ENCODE measurements at places on chromosomes 1 and 21.

DNA sequence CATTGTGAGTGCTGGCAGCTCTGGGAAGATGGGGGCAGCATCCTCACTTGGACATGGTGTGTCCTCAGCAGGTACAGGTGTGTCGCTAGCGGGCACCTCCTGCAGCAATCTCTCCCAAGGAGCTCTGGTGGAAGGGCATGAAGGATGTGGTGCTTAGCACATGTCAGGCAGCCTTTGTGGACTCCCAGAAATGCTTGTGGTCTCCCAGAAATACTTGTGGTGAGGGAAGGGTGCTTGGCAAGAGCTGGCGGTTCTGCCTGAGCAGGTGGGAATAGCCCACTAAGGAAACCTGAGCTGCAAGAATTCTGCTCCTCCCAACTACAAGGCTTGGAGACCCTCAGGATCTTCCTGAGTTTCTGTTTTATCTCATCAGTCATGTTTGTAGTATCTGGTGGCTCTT is 371.6 kb downstream of the PRDM2 start:
- no peak for DNase-seq

- DNase-seq: no peak
Observed at GRCh38 chr1:44424747-44425146, 19.7 kb downstream of the RNF220 start.

- DNase-seq: no peak
Observed at GRCh38 chr1:147273409-147274336, 31.2 kb downstream of the CHD1L start.

GRCh38 chr21:26933448-26933847 is 33.4 kb downstream of the ADAMTS5 start:
- no peak for DNase-seq

DNA sequence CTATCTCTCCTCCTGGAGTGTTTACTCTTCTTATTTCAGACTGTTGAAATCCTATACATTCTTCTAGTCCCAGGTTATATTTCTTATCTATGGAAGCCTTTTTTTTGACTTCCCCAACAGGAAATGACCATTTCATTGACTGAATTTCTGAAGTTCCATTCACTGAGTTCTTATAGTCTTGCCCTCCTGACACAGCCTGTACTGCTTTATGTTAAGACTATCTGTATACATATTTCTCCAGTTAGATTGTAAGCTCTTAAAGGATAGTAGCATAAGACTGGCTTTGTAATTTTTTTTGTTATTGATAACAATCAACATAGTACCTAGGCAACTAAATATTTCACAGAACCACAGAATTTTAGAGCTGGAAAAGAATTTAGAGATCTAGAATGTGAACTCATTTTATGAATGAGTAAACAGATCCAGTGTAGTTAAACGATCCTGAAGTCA is 14.9 kb upstream of the MACF1 start:
- DNase-seq: no peak

DNA sequence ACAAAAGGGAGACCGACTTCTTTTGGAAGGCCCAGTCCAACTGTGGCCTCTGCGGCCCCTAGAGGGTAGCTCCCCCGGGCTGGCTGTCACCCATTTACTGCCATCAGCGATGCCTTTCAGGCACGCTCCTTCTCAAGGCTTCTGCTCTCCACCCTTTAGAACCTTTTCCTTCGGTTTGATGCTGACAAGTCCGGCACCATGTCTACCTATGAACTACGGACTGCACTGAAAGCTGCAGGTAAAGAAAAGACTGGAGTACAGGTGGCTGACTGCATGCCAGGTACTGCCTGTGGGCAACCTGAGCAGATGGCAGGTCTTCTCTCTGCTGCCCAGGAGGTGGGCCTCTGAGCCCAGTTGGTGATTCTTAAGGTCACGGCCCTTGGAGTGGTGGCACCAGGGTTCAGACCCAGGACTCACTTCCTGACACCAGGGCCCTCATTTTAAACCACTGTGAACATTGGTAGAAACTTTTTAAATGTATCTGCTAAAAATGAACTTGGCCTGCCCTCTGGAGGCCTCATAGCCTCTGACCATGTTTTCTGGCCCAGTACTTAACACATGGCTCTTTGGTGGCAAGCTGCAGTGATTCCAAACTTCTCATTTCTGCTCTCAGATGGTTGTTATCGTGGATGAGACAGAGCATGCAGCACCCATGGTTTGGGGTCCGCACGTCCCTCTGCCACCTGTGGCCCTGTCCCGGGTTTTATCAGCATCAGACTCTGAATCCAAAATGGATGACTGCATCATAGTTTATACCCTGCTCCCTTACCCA is 45.7 kb downstream of the CAPN9 start:
- no peak for DNase-seq
